Stimulated activated CD8-positive, alpha-beta memory T cell treated with anti-CD3 and anti-CD28 coated beads, Interleukin-7, amount 100 ng/mL, for 1 hour (primary cell): ENCODE measurements at places on chromosomes 11 and 22.

DNA sequence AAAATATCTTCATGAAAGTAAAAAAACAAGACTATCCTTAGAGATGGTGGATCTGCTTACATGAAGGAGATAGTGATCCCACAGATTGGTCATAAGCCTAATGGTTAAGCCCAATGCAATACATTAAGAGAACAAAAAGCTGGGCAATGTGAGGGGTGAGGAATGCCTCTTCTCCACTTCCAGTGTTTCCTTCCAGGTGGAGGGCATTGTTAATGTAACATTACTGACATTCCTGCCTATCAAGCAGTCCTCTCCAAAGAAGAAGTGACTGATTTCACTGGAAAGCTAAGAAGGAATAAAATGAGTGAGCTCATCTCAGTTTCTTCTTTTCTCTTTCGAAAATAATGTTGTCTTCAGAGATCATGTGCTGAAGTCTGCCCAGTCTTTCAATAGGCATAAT lies 207.8 kb downstream of the RAB38 start:
- no peak for DNase-seq

- no peak for DNase-seq
These were observed 23.8 kb downstream of the OSBP2 start for GRCh38 chr22:30718491-30718890.

DNA sequence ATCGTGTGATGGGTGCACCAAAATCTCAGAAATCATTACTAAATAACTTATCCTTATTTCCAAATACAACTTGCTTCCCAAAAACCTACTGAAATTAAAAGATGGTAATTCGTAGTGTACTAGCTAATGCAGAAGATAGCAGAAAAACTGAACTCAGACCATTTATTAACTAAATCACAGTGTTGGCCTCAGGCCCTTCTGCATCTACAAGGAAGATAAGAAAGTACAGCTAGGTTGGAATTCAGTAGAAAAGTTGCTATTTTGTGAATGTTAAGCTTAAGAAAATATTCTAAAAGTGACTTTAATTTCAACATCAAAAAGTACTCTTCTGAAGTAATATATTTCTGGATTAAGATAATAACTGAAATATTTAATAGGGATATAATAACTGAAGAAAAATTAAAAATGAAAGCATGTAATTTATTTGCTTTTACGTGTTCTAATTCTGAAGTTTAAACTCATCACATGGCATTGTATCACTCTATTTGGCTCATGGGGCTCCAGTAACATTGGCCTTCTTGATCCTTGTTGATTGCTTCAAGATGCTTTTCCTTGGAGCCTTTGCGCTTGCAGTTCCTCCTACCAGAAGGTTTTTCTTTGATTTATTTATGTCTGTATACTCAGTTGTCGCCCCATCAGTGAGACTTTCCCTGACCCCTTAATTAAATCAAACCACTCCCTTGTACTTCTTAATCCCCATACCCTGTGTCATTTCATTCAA lies 847.9 kb upstream of the ANO3 start:
- DNase-seq, result no peak

DNA sequence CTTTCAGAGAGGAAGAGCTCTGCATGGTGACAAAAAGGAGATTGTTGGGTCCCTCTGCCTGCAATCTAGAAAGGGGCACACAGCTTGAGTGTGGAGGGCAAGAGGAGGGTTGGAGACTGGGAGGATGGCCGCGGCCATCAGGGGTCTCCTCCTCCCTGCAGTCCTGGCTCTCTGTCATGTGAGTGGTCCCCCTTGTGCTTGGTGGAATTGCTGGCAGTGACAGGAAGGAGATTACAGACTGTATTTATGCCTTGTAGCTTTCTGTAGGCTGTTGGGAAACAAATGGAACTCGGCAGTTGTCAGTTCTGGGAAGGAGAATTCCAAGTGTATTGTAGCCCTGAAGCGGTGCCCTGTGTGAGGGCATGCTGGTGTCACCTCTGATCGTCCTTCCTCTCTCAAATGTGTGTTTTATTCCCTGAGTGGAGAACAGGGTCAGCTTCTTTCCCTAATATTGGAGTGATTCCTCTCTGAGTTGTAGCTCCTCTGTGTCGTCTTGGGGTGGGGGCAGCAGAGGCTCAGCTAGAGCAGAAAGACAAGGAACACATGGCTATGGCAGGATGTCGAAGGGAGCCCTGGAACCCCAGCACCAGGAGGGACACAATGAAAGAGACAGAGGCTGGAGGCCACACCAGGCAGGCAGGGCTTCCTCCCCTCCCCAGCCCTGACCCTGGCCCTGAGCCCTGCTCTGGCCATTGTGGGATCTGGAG lies 163.1 kb downstream of the PKNOX2 start:
- DNase-seq, result no peak

- no peak for DNase-seq
These were observed 8.0 kb upstream of the SERPIND1 start for GRCh38 chr22:20765938-20766337.

- DNase-seq, result no peak
These were observed 70.0 kb upstream of the B3GAT1 start for GRCh38 chr11:134481933-134482527.

DNA sequence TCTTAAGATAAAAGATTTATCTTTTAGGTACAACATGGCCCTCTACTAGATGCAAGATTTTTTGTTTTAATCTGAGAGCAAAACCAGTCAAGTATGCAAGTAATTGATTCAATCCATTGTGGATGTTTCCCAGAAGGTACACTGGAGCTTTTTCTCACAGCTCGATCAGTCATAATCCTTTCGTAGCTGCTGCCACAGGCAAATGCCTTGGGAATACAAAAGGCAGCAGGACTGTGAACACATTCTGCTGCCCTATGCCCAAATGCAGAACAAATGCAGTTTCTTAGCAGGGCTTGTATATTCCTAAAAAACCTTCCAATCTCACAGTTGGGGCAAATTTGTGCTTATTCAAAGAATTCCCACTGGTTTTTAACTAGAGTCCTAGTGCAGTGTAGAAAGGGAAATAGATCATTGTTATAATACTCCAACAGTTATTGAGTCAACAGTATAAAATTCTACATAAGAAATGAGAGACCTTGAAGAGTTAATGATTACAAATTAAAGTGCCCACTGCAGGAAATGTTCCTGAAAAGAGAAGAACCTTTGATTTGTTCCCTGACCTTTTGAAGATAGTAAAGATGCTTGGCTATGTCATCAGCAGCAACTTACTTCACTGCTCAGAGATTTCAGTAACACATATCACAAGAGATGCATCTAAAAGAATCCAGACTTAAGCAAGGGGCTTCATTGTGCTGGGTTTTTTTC lies 14.1 kb downstream of the LPXN start:
- no peak for DNase-seq

DNA sequence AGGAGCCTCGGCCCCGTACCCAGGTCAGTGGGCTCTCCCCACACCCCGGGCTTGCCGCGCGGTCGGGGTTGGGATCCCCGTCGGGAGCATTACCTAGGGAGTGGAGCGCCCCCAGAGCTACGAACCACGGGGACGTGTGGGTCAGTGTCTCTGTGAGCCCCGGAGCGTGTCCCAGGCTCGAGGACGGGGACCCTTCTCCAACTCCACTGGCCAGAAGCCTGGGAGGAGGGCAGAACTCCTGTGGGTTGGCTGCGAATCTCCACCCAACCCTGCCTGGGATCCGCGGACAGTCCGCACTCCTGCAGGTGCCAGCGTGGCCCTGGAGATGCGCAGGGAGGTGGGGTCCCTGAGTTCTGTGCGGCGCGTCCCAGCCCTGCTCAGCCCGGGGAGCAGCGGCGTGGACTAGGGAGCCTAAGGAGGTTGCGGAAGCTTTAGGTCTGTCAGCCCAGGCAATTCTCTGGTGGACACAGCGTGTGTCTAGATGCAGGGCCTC lies 346 bp downstream of the PPFIBP2 start:
- DNase-seq, result no peak

DNA sequence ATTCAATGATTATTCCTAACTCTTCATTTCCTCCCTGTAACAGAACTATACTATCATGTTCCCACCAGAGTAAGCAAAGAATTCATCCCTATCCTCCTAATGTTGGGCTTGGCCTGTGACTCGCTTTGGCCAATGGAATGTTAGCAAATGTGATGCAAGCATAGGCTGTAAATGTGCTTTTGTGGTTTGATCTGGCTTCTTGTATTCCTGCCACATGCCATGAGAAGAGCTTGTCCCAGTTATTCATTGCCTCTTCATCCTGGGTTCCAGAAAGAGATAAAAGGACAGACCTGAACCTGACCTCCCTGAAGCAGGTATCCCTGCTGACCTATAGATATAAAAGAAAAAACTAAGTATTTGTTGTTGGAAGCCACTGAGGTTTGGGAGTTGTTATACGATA lies 51.0 kb downstream of the SYTL2 start:
- DNase-seq, result no peak

DNA sequence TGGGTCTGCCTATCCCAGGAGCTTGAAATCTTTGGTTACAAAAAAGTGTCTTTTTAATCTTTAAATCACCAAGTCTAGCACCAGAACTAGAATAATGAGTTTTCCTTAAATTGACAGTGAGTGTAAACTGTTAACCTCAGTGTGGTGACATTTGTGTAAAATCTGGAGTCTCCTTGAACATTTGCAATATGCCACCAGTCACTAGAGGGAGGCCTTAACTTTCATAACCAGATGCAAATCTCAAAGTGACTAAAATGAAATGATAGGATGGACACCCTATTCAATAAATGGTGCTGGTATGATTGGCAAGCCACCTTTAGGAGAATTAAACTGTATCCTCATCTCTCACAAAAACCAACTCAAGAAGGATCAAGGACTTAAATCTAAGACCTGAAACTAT lies 8.3 kb upstream of the SCGB1D2 start:
- no peak for DNase-seq

GRCh38 chr11:64227405-64227956 lies 1.4 kb downstream of the NUDT22 start:
- DNase-seq, result no peak

DNA sequence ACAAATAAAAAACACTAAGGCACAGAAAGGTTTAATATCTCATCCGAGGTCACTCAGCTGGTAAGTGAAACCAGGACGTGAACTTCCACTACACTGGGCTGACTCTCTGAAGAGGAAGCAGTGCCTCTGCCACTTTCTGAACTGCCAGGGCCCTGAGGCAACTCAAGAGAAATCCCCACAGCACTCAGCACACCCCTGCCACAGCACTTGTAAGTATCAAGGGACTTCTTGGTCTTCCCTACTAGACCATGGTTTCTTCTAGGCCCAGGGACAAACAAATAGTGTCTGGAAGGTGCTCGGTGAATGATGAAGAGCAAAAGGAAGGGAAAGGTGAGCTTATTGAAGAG lies 49.7 kb downstream of the RPL27A start:
- no peak for DNase-seq

DNA sequence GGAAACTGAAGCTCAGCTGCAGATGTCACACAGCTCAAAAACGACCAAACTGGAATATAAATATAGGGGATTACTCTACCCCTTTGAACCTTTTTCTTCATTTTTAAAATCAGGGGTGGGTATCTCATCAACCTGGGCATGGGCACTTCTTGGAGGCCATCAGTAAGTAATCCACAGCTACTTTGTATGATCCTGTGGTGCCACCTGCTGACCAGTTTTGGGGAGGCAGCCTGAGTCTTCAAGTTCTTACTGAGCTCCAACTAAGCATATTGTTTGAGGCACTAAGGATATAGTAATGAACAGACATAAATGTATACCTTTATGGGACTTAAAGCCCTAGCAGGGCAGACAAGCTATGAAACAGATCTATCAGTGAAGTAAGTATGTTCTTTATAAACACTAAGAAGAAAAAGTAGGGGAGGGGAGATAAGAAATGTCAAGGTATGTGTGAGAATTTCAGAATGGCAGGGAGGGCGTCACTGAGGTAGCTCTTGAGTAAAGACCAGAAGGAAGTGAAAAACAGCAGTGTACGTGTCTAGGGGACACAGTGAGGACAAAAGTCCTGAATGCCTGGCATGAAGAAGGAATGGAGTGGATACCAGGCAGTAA lies 18.4 kb downstream of the TUB start:
- peak; percentile 32 for DNase-seq

GRCh38 chr22:42693055-42693762 lies 27.5 kb downstream of the A4GALT start:
- no peak for DNase-seq

- no peak for DNase-seq
These were observed 91.9 kb upstream of the NTM start for GRCh38 chr11:131278472-131278871.

DNA sequence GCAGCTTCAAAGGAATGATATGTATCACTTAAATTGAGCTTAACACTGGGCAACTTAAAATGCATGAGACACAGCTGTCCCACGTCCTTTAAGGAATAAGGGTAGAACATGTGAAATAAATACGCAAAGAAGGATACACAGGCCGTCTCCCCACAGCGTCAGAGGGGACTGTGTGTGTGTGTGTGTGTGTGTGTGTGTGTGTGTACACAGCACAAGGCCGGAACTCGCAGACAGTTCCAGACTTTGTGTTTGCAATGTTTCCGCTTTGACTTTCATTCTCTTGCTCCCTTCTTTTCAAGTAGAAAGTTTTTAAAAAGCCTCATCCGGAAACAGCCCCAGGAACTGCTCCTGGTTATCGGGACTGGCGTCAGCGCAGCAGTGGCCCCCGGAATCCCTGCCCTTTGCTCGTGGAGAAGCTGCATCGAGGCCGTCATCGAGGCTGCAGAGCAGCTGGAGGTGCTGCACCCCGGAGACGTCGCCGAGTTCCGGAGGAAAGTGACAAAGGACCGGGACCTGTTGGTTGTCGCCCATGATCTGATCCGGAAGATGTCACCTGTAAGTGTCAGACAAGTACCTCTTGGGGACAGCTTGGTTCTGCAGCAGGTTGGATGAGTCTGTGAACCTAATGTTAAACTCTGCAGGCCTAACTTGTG lies 13.3 kb downstream of the FAM118A start:
- no peak for DNase-seq

GRCh38 chr11:114044042-114044871 lies 15.3 kb upstream of the ZBTB16 start:
- DNase-seq, result no peak

DNA sequence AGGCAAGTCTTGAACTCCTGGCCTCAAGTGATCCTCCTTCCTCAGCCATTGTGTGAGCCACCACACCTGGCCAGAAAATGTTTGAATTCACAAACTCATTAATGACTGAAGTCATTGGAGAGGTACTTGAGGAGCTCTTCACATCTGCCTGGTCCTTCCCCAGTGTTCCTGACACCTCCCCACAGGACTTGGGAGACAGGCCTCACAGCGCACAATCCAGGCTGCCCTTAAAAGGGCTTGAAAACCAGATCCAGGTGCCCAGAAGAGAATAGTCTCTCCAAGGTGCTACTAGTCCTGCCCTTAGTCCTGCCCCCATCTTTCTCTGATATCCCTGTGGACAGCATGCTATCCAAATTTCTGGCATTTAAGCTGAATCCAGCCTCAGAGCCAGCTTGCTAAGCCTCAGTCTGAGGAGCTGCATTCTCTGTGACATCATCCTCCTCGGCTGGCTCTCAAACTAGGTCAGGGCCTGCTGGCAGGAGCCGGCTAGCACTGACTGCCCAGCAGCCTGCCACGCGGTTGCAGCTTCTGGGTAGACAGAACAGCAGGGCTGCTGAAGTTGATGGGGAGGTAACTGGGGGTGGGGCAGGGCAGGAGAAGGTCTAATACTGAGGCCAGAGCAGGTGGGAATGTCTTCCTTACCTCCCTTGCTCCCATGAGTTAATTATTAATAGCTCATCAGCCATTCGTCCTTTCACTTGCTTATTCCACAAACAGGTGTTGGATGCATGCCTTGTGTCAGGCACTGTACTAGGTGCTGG lies 35.3 kb upstream of the NECTIN1 start:
- no peak for DNase-seq

GRCh38 chr11:68037411-68038225 lies 1.2 kb upstream of the TCIRG1 start:
- DNase-seq, result no peak
